ENCODE measurements at places on chromosomes 11 and 22.

- H3K27ac ChIP-seq = no peak overlapping the region
- no peaks in the 10 kb centered on the region for H3K36me3 ChIP-seq
- DNase-seq = no peak
- H3K4me1 ChIP-seq = no peaks in the 10 kb centered on the region
- H3K27me3 ChIP-seq = no peaks in the 10 kb centered on the region
These were observed 594.1 kb downstream of the TBC1D22A start for GRCh38 chr22:47356511-47357011.

GRCh38 chr11:100562128-100562527 is 125.0 kb upstream of the ARHGAP42 start:
- DNase-seq = no peak
- H3K27ac ChIP-seq = peak overlapping the region; percentile 75
- H3K27me3 ChIP-seq = no peaks in the 10 kb centered on the region

DNA sequence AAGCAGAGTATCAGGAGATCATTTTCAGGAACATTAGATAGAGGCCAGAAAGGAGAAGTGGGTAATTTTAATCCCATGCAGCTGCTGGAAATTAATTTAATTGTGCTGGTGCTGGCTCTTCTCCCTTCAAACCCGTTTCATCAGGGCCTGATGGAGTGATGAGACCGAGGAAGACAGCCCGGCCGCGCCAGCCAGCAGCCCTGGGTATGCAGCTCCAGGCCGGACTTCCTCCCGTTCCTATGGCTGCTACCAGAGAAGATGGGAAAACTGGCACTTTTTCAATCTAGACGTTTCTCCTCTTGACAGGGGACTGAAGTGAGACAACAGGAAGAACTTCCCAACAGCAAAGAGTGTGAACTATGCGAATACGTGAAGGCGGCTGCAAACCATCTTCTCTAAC is 24.6 kb upstream of the ZBTB16 start:
- DNase-seq = no peak
- no peak overlapping the region for H3K4me3 ChIP-seq
- no peaks in the 10 kb centered on the region for H3K4me1 ChIP-seq
- peaks cover 92% of the 10 kb centered on the region for H3K27me3 ChIP-seq

DNA sequence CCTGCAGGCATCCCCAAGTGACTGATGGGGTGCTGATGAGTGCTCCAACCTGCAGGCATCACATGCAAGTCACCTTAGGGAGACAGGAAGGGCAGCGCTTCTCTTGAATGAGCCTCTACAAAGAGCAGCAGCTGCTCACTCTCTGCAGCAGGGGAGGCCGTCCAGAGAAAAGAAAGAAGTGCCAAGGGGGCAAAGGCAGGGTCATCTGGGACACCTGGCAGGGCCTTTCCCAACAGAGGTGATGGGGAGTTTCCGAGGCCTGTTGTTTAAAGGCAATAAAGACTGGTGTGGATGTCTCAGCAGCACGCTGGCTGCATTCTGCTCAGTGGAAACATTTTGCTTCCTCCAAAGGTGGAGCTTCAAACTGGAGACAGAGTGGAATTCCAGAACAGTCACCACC is 113.7 kb downstream of the ETS1 start:
- H3K4me1 ChIP-seq = peaks cover 74% of the 10 kb centered on the region
- H3K27me3 ChIP-seq = no peaks in the 10 kb centered on the region
- peaks cover 4% of the 10 kb centered on the region for H3K36me3 ChIP-seq
- H3K27ac ChIP-seq = no peak overlapping the region
- DNase-seq = no peak
- H3K4me3 ChIP-seq = no peak overlapping the region

GRCh38 chr22:30612789-30613188 is 5.8 kb downstream of the TCN2 start:
- no peaks in the 10 kb centered on the region for H3K27me3 ChIP-seq
- peaks cover 10% of the 10 kb centered on the region for H3K36me3 ChIP-seq
- DNase-seq = no peak
- H3K4me1 ChIP-seq = peaks cover 10% of the 10 kb centered on the region
- H3K27ac ChIP-seq = no peak overlapping the region

DNA sequence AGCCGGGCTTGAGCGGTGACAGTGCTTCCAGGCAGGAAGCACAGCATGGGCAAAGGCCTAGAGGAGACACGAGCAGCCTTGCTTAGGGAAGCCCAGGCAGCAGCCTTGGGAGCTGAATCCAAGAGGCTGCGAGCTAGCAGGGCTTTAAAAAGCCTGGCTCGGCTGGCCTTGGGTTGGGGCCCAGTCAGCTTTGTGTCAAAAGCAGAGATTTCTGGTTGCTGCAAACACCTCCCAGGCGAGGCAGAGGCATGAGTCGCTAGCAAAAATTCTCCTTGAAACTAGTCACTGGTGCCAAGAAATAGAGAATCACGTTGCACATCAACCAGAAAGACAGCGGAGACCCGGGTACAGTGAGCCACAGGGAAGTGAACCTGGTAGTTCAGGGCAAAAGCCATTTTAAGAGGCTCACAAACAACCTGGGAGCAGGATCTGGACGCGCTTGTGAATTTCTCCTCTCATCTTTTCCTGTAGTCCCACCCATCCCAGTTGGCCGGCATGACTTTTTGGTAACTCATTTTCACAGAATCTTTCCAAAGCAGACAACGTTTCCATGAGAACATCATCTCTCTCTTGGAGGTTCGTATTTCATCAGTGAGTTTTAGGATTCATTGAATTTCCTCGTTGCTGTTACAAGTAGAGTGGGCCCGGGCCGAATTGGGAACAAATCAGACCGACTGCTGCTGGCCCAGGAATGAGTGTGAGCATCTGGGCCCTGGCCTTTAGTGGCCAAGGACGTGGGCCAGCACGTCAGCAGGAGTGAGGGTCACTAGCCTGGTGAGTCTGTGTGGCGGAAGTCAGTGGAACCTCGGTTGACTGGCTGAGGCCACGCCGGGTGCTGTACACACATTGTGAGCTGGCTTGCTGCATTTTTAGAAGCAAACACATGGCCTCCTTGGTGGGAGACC is 16.4 kb upstream of the FGF4 start:
- H3K36me3 ChIP-seq = no peaks in the 10 kb centered on the region
- H3K27me3 ChIP-seq = no peaks in the 10 kb centered on the region
- H3K4me1 ChIP-seq = no peaks in the 10 kb centered on the region

DNA sequence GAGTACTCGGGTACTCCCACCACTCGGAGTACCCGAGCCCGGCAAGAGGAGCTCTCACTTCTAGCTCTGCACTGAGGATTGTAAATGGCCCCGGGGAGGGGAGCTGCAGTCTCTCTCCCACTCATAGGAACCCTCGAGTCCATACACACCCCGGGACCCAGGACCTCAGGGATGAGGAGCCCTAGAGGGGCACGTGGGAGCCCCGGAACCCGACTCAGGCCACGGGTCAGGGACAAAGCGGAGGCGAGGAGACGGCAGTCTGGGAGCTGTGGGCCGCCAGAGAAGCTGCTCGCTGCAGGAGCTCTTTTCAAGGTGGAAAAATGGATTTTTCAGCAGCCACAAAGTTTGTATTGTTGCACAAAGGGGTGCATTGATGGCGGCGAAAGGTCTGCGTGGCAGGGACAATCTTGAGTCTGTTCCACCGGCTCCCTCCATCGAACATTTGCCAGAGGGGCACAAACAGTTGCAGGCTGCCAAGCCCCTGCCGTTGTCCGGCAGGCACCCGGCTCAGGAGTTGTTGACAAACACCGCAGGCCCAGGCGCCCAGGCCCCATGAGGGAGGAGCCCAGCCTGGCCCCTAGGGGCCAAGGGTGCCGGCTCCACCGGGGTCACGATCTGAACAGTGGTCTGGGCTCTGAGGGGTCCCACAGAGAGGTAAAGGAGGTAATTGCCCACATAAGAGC is 5.7 kb upstream of the FLI1 start:
- H3K27me3 ChIP-seq = peaks cover 100% of the 10 kb centered on the region
- DNase-seq = no peak
- peak overlapping the region; percentile 63 for H3K4me3 ChIP-seq
- no peak overlapping the region for H3K27ac ChIP-seq
- H3K36me3 ChIP-seq = no peaks in the 10 kb centered on the region

GRCh38 chr11:61477126-61477525 is 31.4 kb upstream of the LRRC10B start:
- no peak overlapping the region for H3K4me3 ChIP-seq
- H3K36me3 ChIP-seq = peaks cover 14% of the 10 kb centered on the region
- DNase-seq = no peak
- H3K27me3 ChIP-seq = no peaks in the 10 kb centered on the region
- no peak overlapping the region for H3K27ac ChIP-seq

DNA sequence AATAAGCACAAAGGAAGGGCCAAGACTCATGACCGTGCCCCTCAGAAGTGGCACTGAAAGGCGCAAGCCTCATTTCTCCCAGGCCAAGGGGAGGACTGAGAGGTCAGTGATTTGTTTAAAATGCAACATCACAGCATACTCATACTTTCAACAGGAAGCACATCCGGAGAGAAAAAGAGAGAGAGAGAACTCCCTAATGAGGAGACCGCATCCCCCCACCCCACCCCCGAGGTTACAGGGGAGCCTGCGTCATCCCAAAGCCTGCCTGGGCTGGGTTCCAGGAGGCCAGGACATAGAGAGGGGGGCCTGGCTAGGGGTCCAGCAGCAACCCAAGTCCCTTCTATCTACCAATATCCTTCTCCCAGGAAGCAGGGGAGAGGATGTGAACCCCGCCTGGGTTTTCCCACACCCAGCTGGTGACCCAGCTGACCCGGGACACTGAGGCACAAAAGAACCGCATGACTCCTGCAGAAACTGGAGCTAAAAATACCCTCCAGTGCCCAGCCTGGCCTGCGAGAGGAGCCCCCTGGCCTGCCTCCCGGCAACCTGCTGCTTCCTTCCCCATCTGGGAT is 3.8 kb downstream of the CSNK1E start:
- H3K27me3 ChIP-seq = no peaks in the 10 kb centered on the region
- H3K36me3 ChIP-seq = peaks cover 6% of the 10 kb centered on the region
- peaks cover 55% of the 10 kb centered on the region for H3K4me1 ChIP-seq
- peak; percentile 65 for DNase-seq

DNA sequence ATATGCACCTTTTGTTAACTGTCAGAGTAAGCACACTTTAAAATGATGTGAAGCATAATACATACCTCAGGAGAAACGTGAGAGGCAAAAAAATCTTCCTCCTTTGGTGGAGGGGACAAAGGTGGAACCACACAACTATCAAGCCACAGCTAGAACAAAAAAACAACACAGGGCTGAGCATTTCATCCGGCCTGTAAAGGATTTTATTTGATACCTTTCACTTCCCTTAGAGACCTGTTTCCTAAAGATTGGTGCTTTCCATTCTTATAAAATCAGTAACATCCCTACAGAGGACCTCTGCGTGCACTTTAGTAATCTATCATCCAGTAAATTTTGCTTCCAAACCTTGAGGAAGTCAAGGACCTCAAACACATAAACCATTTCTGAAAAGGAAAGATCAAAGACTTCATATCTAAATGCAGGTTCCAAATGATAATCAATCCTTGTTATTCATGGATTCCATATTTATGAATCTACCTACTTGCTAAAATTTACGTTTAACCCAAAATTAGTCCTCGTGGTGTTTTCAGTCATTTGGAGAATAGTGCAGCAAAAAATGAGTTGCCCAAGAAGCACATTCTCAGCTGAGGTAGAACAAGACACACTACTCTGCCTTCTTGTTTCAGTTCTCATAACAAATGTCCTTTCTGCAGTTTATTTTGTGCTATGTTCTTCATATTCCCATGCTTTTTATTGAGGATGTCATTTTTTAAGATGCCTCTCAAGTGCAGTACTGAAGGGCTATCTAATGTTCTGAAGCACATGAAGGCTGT is 22.7 kb downstream of the ARFGAP3 start:
- no peaks in the 10 kb centered on the region for H3K4me1 ChIP-seq
- no peak overlapping the region for H3K27ac ChIP-seq
- H3K4me3 ChIP-seq = no peak overlapping the region
- H3K27me3 ChIP-seq = no peaks in the 10 kb centered on the region
